ENCODE measurements at places on chromosomes 2 and 18.

GRCh38 chr2:189248141-189248540 lies 68.6 kb upstream of the COL5A2 start:
- DNase-seq: no peak

DNA sequence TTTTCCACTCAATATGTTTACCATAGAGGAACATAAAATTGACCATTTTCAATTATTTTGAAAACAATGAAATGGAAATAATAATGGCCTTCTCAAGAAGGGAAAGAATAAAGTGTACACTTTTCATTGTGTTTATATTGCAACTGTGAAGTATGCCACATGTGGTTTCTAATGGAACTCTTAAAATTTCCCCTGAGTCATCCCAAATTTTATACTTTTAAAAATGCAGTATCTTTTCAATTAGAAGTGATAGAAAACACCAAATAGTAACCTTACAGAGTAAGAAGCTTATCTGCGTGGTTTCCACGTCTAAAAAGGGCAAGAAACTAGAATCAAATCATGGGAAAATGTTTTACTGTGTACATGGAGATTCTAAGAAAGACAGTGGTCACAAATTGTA lies 70.0 kb downstream of the SCG2 start:
- DNase-seq: no peak

DNA sequence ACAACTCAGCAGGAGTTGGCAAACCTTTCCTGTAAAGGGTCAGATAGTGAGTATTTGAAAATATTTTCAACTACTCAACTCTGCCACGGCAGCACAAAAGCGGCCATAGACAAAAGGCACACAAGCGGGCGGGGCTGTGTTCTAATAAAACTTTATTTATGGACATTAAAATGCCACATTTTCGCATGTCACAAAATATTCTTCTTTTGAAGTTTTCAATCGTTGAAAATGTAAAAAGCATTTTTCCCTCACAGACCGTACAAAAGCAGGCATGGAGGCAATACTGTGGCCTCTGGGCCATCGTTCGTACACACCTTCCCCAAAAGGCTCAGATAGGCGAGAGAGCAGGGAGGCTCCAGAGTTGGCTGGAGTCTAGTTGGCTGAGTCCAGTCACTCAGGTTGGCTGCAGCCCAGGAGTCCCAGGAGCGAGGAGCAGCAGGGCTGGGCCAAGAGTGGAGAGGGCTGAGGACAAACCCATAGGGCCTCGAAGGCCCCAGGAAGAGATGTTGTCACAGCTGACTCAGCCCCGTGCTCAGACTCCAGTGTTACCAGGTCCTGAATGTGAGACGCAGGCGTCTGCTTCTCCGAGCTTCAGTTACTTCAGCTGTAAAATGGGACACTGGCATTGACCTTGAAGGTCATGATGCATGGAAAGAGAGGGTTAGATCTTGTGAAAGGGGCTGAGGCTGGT lies 42.5 kb downstream of the SDC1 start:
- no peak for DNase-seq

DNA sequence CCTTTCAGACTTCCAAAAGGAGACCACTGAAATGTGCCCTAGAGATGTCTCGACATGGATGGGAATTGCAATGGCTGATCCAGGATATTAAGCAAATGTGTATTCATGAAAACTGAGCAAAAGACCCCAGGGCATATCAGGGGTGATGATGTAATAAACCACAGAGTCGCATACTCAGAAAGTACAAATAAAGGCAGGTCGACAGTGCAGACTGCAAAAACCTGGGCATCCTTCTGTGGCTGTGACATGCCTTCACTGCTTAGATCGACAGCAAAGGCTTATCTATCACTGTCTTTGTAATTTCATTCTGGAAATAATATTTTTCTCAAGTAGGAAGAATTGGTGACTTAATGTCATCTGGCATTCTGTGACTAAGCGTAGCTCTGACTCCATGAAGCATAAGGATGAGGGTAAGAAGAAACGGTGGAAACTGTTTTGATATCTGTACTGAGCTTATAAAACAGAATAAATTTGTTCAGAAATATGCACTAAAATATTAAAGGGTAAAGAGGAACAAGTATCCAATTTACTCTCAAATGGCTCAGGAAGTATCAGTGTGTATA lies 115.6 kb upstream of the NRP2 start:
- no peak for DNase-seq

- DNase-seq: no peak
Measured at GRCh38 chr2:22947741-22948140, 437.2 kb upstream of the KLHL29 start.
